NCI-H1105 treated with DMSO at 0.1 percent for 48 hours (cell line): ENCODE measurements at places on chromosomes 5 and 9.

DNA sequence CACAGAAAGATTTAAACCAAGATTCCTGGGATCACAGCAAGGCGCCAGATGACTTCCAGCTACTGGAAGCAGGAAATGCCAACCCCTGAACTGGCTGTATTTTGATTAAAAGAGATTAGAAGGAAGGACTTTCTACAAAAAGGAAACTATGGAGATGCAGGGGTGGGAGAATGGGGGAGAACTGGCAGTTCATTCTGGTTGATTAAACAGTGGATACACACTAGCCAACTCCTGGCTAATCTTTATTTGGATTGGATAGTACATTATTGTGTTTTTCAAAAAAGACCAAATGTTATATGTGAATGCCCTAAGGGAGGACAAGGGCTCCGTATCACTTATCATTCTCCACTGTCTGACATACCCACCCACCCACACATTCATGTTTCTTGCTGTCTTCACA, 93.2 kb downstream of the CDO1 start:
- DNase-seq = no peak

GRCh38 chr5:73523861-73524260, 25.6 kb downstream of the BTF3 start:
- DNase-seq = no peak

DNA sequence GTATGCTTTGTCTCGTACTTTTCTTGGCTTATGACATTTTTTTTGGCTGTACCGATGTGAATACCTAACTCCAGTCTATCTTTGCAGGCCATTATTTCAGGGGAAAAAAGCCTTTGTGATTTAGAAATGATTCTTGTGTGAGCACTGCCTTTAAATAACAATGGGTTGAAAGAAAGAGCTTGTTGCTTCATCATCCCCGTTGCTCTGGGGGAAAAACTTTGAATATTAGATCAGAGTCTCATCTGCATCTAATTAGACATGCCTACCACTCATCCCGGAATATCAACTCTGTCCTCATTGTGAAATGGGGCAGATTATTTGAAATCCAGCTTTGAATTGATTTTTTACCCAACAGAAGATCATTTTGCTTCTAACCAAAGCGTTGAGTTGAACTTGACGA, 13.5 kb downstream of the CXCL14 start:
- no peak for DNase-seq

DNA sequence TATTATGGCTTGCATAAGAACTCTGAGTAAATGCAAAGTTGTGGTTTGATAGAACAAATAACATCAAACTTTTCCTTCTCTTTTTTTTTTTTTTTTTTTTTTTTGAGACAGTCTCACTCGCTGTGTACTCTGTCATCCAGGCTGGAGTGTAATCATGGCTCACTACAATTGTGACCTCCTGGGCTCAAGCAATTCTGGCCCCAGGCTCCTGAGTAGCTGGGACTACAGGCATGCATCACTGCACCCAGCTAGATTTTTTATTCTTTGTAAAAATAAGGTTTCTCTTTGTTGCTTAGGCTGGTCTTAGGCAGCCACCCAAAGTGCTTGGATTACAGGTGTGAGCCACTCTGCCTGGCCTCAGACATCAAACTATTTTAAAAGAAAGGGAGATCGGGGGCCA, 19.0 kb upstream of the PTGER4 start:
- no peak for DNase-seq

DNA sequence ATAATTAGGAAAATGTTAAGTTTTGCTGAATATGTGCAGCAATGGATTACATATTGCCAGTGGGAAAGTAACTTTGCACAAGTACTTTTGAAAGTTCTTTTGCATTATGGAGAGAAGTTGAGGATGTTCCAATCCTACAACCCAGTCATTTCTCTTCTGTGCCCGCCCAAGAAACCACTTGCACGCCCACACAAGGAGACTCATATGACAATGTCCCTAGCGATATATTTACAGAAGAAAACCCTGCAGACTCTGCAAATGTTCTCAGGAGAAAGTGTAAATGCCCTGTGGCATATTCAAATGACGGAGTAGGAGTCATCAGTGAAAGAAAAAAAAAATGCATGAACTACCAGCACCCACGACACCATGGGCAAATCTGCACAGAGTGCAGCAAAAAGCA, 356.5 kb downstream of the CTNND2 start:
- no peak for DNase-seq

DNA sequence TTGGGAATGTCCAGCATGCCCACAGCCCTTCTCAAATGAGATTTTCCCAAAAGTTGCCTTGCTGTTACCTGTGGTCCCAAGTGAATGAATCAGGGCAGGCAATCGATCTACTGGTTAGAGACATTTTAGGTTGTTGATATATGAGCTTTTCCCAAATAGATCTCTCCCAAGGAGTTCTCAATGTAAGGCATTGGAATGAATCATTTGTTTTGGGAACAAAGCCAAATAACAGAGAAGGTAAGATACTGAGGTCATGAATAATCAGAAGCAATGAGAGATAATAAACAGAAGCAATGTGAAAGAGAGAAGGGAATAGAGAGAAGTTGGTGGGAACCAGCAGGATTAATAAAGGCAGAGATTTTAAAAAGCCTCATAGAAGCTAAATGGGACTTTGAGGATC, 93.6 kb upstream of the FER start:
- no peak for DNase-seq

DNA sequence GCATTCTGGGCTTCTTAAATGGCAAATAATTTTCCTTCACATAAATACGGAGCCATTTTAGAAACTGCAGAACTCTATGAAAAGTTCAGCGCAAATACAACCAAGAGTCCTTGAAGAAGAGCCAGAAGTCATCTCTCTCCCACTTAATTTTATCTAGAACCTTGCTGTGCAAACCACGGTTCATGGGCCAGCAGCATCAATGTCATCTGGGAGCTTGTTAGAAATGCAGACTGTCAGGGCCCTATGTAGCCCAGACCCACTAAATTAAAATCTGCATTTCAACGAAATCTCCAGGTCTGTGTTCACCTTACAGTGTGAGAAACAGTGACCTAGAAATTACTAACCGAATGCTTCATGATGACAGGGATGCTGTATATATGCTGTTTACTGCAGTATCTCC, 12.2 kb downstream of the EFNA5 start:
- no peak for DNase-seq

- DNase-seq = no peak
Measured at GRCh38 chr9:136622538-136622948, 40.2 kb upstream of the EGFL7 start.

DNA sequence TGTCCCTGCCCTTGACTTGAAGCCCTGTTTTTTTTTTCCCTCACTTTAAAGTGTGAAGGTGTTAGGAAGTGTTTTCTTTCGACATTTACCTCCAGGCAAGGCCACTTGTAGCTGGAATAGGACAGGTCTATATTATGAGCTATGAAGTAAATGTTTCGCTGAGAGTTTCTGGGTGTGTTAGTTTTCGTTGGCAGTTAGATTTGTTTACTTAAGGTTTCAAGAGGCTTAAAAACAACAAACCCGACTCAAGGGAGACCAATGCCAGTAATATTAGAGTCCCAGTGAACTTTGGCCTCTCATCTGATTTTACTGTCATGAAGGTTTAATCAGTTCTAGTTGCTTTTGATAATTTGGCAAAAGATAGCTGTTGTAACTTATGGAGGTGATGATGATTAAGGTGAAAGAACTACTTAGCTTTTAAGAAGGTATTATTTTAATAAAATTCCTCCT, 25.2 kb downstream of the OCLN start:
- DNase-seq = peak; percentile 56

GRCh38 chr5:173751266-173751600, 134.8 kb upstream of the BOD1 start:
- no peak for DNase-seq

DNA sequence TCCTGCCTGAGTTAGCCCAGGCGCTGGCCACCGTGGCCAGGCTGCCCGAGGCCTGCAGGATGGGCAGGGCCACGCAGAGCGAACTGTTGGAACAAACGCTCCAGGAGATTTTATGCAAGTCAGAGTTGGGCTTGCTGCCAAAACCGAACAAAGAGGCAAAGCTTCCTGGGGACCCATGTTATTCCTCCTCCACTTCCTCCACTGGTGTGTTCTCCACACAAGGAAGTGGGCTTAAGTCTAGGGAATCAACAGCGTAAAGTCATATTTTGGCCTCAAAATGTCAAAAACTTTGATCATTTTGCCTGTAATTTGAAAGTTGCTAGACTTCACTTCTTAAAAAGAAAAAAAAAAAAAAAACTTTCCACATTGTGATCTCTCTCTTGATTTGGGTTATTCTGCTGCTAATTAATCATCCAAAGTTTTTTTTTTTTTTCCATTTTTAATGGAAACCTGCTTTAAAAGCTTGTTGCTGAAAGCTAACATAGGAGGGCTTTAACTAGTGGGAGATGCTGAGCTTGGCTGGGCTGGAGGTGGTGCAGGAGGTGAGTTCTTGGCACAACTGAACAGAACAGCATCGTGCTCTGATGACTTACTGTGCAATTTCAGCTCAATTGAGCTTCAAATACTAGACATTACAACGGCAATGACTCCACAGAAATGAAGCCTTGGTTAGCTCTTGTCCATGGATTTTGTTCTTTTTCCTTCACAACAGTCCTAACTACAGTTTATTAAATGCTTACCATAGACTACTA, 73.0 kb downstream of the PTPDC1 start:
- DNase-seq = peak; percentile 36

GRCh38 chr9:684054-684890, 157.2 kb upstream of the DMRT1 start:
- no peak for DNase-seq
